ENCODE measurements at places on chromosomes 6 and 20.

DNA sequence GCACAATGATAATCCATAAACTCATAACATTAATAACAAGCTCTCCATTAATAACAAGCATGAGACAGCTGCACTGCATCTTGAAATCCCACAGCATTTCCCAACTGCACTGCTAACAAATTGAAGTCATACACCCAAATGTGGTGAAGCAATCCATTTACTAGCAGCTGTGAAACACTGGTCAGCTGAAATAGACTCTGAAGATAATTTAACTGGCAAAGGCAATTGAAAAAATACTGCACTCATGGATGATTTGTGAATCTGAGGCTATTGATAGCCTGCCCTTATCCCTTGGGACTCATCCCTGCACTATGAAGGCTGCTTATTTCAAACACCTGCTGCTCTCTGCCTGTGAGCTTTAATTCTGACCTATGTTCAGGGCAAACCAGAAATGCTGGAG, 49.1 kb upstream of the PLCB1 start:
- DNase-seq: peak; percentile 63

DNA sequence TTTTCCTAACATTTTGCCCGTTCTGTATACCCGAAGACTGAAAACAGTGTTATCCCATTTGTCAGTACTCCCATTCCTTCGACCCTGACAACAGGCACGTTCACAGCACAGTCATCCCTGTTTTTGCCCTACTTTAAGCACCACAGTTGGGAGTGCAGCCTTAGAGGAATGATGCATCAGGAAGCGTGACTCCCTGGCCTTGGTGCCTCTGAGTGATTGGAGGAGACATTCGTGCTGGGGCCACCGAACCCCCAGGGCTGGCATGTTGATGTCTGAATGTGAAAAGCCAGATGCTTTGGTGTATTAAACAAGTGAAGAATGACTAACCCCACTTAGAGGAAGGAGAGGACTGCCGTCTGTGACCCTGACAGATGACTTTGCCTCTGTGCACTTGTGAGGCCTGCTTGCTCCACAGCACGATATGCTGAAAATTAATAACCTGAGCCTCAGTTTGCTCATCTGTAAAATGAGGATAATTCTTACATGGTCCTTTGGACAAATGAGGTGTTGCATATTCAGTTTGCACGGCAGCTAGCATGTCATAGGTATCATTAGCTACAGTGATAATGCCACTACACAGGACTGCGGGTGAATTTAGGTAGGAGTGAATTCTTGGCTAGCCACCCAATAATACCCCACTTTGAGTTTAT, 36.0 kb downstream of the STK35 start:
- no peak for DNase-seq

DNA sequence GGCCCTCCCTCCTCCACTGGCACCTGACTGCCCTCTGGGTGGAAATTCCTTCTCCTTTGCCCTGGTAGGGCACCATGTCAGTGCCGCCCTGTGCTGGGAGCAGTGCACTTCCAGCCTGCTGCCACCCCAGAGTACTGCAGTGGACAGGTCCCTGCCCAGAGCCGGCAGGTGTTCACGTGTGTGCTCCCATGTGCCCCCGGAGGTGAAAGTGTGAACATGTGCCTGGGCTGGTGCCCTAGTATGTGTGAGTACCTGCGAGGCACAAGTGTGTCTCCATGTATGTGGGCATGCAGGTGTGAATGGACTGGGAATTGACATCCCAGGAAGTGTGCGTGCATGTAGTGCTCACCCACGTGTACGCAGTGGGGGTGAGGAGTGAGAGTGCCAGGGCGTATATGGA, 29.4 kb downstream of the SDCBP2 start:
- DNase-seq: no peak

GRCh38 chr6:165987483-165988301, 180.0 kb downstream of the TBXT start:
- DNase-seq: peak; percentile 9

DNA sequence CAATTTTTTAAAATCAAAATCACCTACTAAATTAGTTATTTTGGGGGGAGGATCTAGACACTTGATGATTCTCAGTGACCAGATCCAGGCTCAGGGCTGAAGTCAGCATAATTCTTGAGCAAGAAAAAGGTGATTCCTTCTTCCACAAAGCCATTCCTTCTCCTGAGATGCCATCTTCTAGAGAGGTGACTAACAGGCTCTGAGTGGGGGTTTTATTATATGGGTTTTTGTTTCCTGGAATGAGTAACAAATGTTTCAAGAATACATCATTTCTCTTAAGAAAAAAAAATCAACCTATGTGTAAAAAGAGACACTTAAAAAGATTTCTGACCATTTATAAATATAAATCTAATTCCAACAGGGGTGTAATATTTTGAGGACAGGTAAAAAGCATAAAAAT, 154.3 kb downstream of the NFATC2 start:
- no peak for DNase-seq

GRCh38 chr20:60036746-60037499, 78.7 kb downstream of the CDH26 start:
- peak; percentile 18 for DNase-seq

- DNase-seq: no peak
Measured at GRCh38 chr20:60255866-60256265, 297.6 kb downstream of the CDH26 start.

All from NCI-H1092 (cell line).